Endothelial cell of coronary artery (primary cell): ENCODE measurements at places on chromosomes 1 and 21. TPM values are rescaled to one million over a fixed set of nuclear protein-coding genes. Genes with fewer than 3 reads are reported as not detected.

Gene CLEC20A
- not detected in 2 replicates for total RNA-seq

Gene RIMKLA
- total RNA-seq, result under 0.01 TPM in 2 replicates

Gene SYNC
- 7.0 and 12.3 TPM in 2 replicates for total RNA-seq

Gene KCNJ9
- not detected in 2 replicates for total RNA-seq

Gene LCE2C
- total RNA-seq, result not detected in 2 replicates

Gene LYPLA2
- 77.0 and 107 TPM in 2 replicates for total RNA-seq

Gene CELA3B
- total RNA-seq, result 0.27 TPM in 1 of 2 replicates, not detected in the other

Gene LCE3D
- total RNA-seq, result not detected in 2 replicates

Gene OR2L5
- total RNA-seq, result not detected in 2 replicates

Gene KCNE1
- 0.09 and 0.18 TPM in 2 replicates for total RNA-seq

Gene LCE6A
- total RNA-seq, result not detected in 2 replicates

Gene SMIM11
- 3.4 and 7.5 TPM in 2 replicates for total RNA-seq

Gene LIN28A
- total RNA-seq, result not detected in 2 replicates

Gene ANGPTL7
- not detected in 2 replicates for total RNA-seq

Gene LAMC2
- total RNA-seq, result 0.47 and 0.99 TPM in 2 replicates

Gene HUNK
- total RNA-seq, result not detected in 2 replicates

Gene MSH4
- total RNA-seq, result 0.18 and 0.28 TPM in 2 replicates

Gene AJAP1
- total RNA-seq, result not detected in 2 replicates

Gene SPRR1A
- total RNA-seq, result not detected in 2 replicates

Gene ASPM
- total RNA-seq, result 12.6 and 32.9 TPM in 2 replicates

Gene MNDA
- total RNA-seq, result not detected in 2 replicates

Gene AHDC1
- 4.6 and 7.3 TPM in 2 replicates for total RNA-seq

Gene CFAP74
- not detected in 2 replicates for total RNA-seq
